ENCODE measurements at places on chromosomes 1 and 21.

DNA sequence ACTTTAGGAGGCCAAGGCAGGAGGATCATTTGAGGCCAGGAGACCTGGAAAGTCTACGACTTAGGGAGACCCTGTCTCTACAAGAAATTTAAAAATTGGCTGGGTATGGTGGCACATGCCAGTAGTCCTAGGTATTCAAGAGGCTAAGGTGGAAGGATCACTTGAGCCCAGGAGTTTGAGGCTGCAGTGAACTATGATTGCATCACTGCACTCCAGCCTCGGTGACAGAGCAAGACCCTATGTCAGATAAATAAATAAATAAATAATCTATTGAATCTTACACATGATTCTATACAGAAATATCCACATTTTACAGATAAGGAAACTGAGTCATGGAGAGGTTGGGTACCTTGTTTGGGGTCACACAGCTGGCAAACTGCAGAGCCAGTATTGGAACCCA lies 89.1 kb downstream of the MAN1C1 start:
- no peak for DNase-seq

- DNase-seq: no peak
Measured at GRCh38 chr1:44275991-44276405, 62.7 kb downstream of the DMAP1 start.

DNA sequence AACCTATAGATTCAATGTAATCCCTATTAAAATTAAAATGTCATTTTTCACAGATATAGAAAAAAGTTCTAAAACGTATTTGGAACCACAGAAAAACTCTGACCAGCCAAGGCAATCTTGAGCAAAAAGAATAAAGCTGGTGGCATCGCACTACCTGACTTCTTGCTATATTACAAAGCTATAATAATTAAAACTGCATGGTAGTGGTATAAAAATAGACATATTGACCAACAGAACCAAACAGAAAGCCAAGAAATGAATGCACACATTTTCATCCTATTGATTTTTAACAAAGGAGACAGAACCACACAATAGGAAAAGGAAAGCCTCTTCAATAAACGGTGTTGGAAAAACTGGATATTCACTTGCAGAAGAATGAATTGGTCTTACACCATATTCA lies 9.2 kb upstream of the SHISAL2A start:
- no peak for DNase-seq

GRCh38 chr21:28731700-28732321 lies 260.9 kb downstream of the LTN1 start:
- no peak for DNase-seq

GRCh38 chr1:11984121-11984520 lies 3.9 kb downstream of the MFN2 start:
- no peak for DNase-seq

DNA sequence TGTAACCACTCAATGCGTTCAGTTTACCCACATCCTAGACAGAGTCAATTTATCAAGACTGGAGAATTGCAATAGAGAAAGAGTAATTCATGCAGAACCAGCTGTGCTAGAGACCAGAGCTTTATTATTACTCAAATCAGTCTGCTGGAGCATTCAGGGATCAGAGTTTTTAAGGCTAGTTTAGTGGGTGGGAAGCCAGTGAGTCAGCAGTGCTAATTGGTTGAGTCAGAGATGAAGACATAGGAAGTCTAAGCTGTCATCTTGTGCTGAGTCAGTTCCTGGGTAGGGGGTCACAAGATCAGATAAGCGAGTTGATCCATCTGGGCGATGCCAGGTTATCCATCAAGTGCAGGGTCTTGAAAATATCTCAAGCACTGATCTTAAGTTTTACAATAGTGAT lies 499.6 kb downstream of the MRPL39 start:
- DNase-seq: no peak

- no peak for DNase-seq
Measured at GRCh38 chr1:44785029-44785380, 3.0 kb downstream of the BEST4 start.

GRCh38 chr1:91584878-91585277 lies 84.2 kb downstream of the CDC7 start:
- DNase-seq: no peak

DNA sequence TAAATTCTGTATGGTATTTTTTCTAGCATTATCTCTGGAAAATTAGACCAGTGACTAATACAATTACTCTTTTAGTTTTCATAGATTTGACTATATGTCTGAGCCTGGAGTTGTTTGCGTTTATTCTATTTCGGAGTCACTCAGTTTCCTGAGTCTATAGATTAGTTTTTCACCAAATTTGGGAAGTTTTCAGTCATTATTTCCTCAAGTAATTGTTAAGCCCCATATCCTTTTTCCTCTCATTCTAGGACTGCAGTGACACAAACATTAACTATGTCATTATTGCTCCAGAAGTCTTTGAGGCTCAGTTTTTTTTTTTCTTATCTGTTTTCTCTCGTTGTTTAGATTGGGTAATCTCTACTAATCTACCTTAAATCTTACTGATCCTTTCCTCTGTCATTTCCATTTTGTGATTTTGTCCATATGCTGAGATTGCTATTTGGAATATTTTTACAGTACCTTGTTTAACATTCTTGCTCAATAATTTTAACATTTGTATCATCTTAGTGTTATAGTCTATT lies 886.2 kb downstream of the LTN1 start:
- no peak for DNase-seq

DNA sequence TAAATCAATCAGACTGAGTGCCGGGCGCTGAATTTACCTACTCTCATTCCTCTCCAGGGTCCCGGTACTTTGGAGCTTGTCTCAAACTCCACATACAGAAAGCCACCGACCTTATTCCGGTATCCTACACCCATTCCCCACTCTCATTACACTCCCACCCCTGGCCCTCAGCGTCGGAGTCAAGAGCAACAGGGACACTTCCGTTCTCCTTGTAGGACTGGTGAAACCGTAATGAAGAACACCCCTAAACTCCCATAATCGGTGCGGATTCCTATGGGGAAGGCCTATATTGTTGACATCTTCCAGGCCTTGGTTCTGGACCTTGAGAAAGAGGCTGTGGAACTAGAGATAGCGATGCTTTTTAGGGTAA lies 798 bp downstream of the ZBED6 start:
- DNase-seq: no peak

DNA sequence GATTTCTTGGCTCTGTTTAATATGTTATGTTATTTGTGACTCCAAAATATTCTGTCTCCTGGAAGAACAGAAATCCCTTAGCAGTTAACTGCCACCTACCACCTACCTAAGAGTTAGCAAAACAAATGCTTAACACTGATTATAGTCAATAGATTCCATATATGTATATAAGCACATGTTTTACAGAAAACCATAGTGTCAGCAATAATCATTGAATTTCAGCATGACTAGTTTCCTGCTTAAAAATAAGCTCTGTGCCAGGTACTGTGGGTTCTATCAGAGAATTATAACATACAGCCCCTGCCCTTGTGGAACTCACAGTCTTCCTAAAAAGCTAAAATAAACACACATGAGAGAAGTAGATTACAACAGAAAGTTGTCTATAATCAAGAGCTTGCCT lies 561.9 kb upstream of the CAMK1G start:
- no peak for DNase-seq

- DNase-seq: no peak
Measured at GRCh38 chr1:77487631-77488030, 194.8 kb downstream of the ZZZ3 start.

- DNase-seq: no peak
Measured at GRCh38 chr1:111976332-111976731, 13.1 kb downstream of the KCND3 start.

- DNase-seq: no peak
Measured at GRCh38 chr21:32423320-32424190, 11.0 kb downstream of the EVA1C start.

- DNase-seq: no peak
Measured at GRCh38 chr1:37472281-37472680, 2.1 kb upstream of the ZC3H12A start.

GRCh38 chr1:29120947-29121485 lies 2.7 kb downstream of the TMEM200B start:
- DNase-seq: no peak

DNA sequence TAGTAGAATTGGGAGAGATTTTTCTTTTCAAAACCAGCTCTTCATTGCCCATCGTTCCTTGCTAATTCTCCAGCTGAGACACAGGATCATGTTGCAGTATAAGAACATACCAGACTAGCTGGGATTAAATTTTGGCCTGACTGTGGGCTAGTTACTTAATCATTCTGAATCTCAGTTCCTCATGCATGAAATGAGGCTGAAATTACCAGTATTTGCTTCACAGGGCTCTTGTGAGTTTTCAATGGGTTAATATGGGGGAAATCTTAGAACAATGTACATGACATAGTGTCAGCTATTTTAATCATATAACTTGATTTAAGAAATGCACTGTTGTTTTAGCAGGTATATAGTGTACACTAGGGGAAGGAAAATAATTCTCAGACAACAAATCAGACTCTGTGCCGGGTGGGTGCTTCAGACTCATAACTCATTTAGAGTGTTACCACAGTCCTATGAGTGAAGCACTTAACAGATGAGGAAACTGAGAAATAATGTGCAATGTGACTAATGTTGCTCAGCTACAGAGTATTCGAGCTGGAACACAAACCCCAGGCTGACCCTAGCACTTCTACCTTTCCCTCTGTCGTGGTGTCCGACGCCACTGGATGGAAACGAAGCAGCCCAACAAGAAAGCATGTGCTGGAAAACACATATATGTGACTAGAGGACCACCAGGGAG lies 137.6 kb upstream of the SGIP1 start:
- DNase-seq: no peak

GRCh38 chr1:179025125-179025974 lies at the start of gene FAM20B:
FAM20B (plus strand) TSS chr1:179025894; CDS start chr1:179043848, 17,954 bp downstream.
- DNase-seq: peak; percentile 81

DNA sequence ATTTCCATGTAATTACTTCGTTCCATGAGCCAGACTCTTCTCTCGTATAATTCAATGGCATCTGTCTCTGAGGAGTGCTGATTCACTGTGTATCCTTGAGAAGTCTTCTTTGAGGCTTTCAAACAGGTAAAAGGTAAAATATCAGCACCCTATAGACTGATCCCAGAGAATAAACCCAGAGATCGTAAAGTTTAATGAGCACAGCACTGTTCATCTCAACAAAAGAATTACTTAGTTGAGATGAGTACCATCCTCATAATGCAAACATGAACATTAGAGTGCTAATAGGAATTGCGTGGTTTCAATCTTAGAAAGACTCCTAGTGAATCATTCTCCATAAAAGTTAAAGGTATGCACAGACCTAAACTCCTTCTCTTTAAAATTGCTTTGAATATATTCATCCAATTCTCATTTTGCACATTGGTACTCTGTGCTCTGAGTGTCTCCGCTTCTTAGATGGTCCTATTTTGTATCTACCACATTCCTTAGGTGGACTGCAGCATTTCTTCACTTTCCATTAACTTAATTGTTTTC lies 97.2 kb downstream of the TBX15 start:
- no peak for DNase-seq

- no peak for DNase-seq
Measured at GRCh38 chr21:22650226-22650625, 1652.0 kb downstream of the NCAM2 start.
